ENCODE measurements at places on chromosomes 1 and 21. TPM values are rescaled to one million over a fixed set of nuclear protein-coding genes. Genes with fewer than 3 reads are reported as not detected.

TNFAIP8L2 gene
- total RNA-seq: 6.1 TPM

LDLRAD2 gene
- not detected for total RNA-seq

DNA sequence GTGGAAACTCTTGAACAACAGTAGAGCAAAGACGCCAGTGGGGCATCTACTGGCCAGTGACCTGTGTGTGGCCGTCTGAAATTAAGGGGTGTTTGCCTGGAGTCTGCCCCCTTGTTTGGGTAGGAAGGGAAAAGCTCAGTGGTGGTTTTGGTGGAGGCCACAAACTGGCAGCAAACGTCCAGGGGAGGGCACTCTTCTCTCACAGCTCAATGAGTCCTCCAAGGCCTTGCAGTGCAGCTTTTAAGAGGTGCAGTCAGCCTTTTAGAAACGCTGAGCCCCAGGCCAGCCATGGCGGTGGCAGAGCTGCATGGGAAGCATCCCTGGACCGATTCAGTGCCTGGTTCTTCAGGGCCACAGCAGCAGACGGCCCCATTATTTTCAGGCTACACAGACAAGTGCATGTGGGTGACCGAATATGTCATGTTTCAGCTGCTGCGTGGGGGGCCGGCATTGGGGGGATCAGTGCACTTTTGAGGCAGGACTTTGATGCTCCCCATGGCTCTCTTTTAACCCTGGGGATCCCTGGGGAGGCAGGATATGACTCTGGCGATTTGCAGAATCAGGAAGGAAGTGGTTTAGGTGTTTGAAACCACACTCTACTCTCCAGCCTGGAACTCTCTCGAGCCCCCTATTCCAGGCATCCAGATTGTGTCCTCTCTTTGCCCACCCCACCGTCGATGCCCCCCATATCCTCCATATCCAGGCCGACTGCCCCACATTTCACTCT is 414.0 kb downstream of the PRDM2 start:
- H3K36me3 ChIP-seq: no peaks in the 10 kb centered on the region
- DNase-seq: peak; percentile 67
- no peaks in the 10 kb centered on the region for H3K27me3 ChIP-seq
- no peak overlapping the region for H3K4me3 ChIP-seq

IFI44L gene
- total RNA-seq: 18.2 TPM

MAP3K21 gene
- total RNA-seq: 0.71 TPM

DNA sequence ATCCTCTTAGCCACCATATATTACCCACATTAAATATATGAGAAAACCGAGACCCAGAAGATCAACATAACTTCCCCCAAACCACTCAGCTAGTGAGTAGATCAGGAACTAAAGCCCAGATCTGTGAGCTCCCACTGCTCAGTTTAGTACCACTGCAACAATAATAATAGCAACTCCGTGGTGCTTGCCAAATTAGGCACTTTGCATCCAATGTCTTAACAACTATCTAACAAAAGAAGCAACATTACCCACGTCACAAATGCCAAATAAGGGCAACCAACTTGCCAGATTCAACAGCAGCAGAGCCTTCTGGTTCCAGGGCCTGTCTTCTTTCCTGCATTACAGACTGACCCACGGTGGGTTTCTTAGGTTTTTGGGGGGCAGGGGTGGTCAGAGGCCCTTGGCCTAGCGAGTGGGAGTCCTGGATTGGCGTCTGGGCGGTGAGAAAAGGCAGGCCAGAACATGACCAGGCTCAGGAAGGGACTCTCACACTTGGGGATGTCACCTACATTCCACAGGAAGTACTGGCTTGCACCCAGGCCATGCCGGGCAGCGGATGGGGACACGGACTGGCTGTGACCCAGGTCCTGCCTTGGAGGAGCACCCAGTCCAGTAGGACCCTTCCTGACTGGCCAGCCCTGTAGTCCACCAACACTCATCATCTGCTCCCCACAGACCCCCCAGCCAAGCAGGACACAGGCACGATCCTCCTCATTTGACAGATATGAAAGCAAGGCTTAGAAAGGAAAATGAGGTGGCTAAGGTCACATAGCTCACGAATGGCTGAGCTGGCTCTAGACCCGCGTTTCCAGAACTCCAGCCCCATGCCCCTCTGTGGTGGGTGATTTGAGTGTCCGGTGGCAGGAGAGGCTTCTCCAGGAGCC is 4.6 kb downstream of the HCRTR1 start:
- no peaks in the 10 kb centered on the region for H3K36me3 ChIP-seq
- H3K4me3 ChIP-seq: no peak overlapping the region
- no peak for DNase-seq
- peaks cover 25% of the 10 kb centered on the region for H3K4me1 ChIP-seq
- H3K27me3 ChIP-seq: peaks cover 21% of the 10 kb centered on the region
- H3K27ac ChIP-seq: no peak overlapping the region

GRCh38 chr1:8554956-8555534 is 237.1 kb downstream of the SLC45A1 start:
- H3K36me3 ChIP-seq: no peaks in the 10 kb centered on the region
- peaks cover 7% of the 10 kb centered on the region for H3K4me1 ChIP-seq
- H3K4me3 ChIP-seq: no peak overlapping the region
- peak; percentile 42 for DNase-seq
- H3K27ac ChIP-seq: no peak overlapping the region
- no peaks in the 10 kb centered on the region for H3K27me3 ChIP-seq

- H3K36me3 ChIP-seq: no peaks in the 10 kb centered on the region
- no peak for DNase-seq
- H3K4me1 ChIP-seq: no peaks in the 10 kb centered on the region
- no peak overlapping the region for H3K4me3 ChIP-seq
- H3K27me3 ChIP-seq: no peaks in the 10 kb centered on the region
Measured at GRCh38 chr1:116871779-116872146, 38.0 kb upstream of the PTGFRN start.

DNA sequence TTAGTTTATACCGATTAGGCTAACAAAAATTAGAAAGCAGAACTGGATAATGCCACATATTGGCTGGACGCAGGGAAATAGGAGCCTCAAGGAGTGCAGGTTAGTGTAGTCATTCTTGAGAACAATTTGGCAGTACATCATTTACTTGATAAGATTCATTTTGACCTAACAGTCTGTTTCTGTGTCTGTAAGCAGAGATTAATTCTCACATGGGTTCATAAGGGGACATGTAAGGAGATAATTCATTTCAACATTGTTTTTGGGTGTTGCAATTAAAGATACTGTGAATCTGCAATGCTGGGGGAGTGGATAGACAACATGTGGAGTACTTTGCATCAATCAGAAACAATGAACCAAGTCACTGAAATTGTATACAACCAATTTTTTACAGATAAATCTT is 32.0 kb downstream of the AGO3 start:
- H3K4me3 ChIP-seq: no peak overlapping the region
- no peak overlapping the region for H3K27ac ChIP-seq
- H3K27me3 ChIP-seq: no peaks in the 10 kb centered on the region
- DNase-seq: no peak

- no peak for DNase-seq
- no peak overlapping the region for H3K4me3 ChIP-seq
- H3K4me1 ChIP-seq: no peaks in the 10 kb centered on the region
- no peak overlapping the region for H3K27ac ChIP-seq
Measured at GRCh38 chr1:57848406-57848805, 424.5 kb upstream of the DAB1 start.

- H3K27me3 ChIP-seq: no peaks in the 10 kb centered on the region
- no peak for DNase-seq
- H3K36me3 ChIP-seq: no peaks in the 10 kb centered on the region
- H3K27ac ChIP-seq: no peak overlapping the region
- H3K4me1 ChIP-seq: no peaks in the 10 kb centered on the region
- no peak overlapping the region for H3K4me3 ChIP-seq
Measured at GRCh38 chr1:167373986-167374385, 144.3 kb downstream of the CD247 start.

GRCh38 chr1:172671591-172671990 is 12.7 kb downstream of the FASLG start:
- H3K27ac ChIP-seq: no peak overlapping the region
- DNase-seq: no peak
- no peak overlapping the region for H3K4me3 ChIP-seq

NCMAP gene
- total RNA-seq: not detected
